ENCODE measurements at places on chromosomes 5 and 9.

DNA sequence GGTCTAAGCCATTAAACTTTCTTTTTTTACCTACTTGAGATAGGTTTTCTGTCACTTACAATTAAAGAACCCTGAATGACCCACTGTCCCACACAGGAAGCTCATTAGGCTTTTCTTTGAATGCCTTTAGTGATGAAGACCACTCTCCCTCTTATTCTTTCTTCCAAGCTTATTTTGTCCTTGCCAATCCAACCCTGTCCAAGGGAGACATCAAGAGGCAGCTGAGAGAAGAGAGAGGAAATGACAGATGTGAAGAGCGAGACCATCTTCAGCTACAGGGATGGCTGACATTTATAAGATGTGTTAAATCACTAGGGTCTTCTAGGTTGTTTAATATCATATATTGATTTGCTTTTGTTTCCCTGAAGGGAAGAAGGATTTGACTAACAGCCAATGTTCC lies 133.5 kb downstream of the FAM114A2 start:
- no peak for DNase-seq

DNA sequence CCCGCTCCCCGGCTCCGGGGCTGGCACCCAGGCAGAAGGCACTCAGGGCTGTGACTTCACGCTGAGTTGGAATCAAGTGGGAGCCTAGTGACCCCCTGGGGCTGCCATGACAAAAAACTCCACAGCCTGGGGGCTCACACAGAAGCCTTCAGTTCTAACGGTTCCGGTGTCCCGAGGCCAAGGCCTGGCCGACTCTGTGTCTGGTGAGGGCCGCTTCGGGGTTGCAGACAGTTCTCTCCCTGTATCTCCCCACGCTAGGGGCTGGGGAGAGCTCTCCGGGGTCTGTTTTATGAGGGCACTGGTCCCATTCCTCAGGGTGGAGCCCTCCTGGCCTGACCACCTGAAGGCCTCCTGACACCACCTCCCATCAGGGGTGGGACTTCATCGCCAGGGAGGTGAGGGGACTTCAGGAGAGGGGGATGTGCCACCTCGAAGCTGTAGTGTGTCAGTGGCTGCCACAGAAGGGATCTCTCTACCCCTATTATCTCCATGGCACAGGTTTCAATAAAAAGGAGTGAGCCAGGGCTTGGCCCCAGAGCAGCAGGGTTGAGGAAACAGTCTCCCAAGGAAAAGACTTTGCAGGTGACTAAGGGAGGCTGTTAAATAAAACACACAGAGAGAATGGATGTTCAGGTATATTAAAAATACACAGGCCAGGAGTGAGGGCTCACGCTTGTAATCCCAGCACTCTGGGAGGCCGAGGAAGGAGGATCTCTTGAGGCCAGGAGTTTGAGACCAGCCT lies 1.5 kb upstream of the SLC6A3 start:
- DNase-seq: no peak

DNA sequence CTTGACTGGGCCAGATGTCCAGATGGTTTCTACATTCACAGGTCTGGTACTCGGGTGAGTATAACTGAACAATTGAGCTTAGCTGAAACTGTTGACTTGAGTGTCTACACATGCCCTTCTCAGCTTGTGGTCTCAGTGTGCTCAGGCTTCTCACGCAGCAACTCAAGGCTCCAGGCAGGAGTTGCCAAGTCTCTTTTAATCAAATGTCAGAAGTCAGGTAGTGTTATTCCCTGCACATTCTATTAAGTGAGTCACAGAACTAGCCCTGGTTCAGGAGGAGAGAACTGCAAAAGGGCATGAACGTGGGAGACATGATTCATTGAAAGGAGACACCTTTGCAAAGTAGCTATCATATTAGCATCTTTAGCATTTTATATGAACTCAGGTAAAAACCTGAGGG lies 199.3 kb upstream of the ACTBL2 start:
- no peak for DNase-seq

- DNase-seq: no peak
These were observed 562.6 kb downstream of the ANXA1 start for GRCh38 chr9:73714294-73714693.

- DNase-seq: no peak
These were observed 5.1 kb upstream of the RALGDS start for GRCh38 chr9:133125941-133126696.

- DNase-seq: no peak
These were observed 38.3 kb downstream of the NEK6 start for GRCh38 chr9:124296094-124296493.

- no peak for DNase-seq
These were observed 457.6 kb upstream of the GRAMD2B start for GRCh38 chr5:125965577-125965976.
